ENCODE measurements at places on chromosomes 11 and 22.

DNA sequence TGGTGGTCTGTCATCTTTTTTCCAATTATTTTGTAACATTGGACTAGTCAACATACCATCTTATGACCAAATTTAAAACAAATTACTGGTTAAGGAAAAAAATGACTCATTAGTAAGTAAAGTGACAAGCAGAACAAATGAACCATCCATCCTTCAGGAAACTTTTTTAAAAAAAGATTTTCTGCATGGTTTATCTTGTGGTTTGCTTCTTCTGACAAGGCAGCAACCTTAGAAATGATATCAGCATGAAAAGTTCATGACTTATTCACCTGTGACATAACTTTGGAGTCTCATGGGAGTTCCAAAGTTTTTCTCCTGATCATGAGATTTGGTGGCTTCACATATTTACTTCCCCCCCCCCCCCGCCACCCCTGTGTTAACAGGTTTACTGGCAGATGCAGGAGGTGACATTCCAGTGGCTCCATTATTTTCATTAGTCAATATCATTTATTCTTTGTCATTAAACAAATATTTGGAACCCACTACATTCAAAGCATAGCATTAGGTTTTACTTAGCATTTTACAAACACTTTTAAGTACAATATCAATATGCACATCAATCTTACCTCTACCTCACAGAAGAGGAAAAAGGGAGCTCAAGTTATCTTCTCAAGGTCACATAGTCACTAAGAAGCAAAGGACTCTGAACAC lies 40.7 kb downstream of the DCUN1D5 start:
- DNase-seq, result no peak

DNA sequence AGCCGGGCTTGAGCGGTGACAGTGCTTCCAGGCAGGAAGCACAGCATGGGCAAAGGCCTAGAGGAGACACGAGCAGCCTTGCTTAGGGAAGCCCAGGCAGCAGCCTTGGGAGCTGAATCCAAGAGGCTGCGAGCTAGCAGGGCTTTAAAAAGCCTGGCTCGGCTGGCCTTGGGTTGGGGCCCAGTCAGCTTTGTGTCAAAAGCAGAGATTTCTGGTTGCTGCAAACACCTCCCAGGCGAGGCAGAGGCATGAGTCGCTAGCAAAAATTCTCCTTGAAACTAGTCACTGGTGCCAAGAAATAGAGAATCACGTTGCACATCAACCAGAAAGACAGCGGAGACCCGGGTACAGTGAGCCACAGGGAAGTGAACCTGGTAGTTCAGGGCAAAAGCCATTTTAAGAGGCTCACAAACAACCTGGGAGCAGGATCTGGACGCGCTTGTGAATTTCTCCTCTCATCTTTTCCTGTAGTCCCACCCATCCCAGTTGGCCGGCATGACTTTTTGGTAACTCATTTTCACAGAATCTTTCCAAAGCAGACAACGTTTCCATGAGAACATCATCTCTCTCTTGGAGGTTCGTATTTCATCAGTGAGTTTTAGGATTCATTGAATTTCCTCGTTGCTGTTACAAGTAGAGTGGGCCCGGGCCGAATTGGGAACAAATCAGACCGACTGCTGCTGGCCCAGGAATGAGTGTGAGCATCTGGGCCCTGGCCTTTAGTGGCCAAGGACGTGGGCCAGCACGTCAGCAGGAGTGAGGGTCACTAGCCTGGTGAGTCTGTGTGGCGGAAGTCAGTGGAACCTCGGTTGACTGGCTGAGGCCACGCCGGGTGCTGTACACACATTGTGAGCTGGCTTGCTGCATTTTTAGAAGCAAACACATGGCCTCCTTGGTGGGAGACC lies 16.4 kb upstream of the FGF4 start:
- DNase-seq, result no peak

- DNase-seq, result no peak
Measured at GRCh38 chr11:129836979-129837378, 21.3 kb downstream of the TMEM45B start.

DNA sequence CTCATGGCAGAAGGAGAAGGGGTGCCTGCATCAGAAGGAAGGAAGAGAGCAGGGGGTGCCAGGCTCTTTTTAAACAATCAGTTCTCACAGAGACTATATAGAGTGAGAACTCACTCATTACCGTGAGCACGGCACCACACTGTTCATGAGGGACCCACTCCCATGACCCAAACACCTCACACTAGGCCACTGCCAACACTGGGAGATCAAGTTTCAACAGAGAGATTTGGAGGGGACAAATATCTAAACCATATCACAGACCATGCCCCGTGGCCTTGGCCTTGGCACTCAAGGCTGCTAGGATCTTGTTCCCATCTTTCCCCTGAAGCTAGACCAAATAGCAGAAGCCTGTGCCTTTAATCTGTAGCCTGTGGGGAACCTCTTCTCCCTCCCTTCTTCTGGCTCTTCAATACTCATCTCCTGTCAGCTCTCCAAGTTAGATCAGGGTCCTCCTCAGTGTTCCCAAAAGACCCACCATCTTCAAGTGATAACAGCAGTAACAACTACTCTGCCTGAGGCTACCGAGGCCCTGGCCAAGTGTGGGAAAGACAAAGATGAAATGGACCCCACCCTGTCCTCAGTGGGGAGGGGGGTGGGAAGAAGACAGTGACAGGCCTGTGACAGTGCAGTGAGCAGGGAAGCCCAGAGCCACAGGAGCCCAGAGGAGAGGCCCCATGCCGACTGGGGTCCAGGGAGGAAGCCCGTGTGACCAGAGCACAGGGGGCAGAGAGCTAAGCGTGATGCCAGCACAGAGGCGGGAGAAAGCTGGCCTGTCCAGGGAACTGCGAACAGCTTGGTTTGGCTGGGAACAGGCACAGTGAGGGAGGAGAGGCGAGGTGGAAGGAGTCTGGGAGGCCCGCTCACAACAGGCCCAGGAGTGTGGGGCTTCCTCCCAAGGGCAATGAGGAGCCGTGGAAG lies 72.6 kb downstream of the MYO7A start:
- DNase-seq, result no peak

GRCh38 chr22:38874529-38875222 lies 2.7 kb upstream of the CBX6 start:
- no peak for DNase-seq

DNA sequence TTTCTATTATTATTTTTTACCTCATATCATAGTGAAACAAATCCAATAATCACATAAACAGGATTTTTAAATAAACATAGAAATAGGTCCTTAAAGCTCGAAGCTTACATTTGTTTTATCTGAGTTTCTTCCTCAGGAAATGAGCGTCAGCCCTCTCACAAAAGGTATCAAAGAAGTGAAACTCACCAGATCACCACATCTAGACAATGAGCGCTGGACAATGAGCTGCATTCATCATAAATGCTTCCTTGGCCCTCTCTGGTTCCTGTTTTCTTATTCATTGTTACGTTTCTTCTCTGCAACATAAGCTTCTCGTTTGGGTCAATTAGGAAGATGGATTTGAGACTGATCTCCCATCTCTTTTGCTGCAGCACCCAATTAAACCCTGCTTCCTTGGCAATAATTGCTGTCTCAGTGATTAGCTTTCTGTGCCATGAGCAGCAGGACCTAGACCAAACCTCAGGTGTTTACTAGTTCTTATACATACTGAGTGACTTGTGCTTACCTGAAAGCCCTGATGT lies 649.9 kb upstream of the LUZP2 start:
- DNase-seq, result no peak

All from stimulated activated naive CD4-positive, alpha-beta T cell (primary cell).